ENCODE measurements at places on chromosomes 12 and 14. TPM values are rescaled to one million over a fixed set of nuclear protein-coding genes. Genes with fewer than 3 reads are reported as not detected.

Gene CLEC4E
- 37.8 TPM for total RNA-seq

Gene SDR9C7
- not detected for total RNA-seq

Gene DAD1
- 272 TPM for total RNA-seq

Gene SLC17A8
- total RNA-seq: not detected

Gene TIMELESS
- 3.7 TPM for total RNA-seq

Gene LRRK2
- 55.6 TPM for total RNA-seq

Measured in omental fat pad (tissue), 4 donors.